ENCODE measurements at places on chromosomes 11 and 22.

DNA sequence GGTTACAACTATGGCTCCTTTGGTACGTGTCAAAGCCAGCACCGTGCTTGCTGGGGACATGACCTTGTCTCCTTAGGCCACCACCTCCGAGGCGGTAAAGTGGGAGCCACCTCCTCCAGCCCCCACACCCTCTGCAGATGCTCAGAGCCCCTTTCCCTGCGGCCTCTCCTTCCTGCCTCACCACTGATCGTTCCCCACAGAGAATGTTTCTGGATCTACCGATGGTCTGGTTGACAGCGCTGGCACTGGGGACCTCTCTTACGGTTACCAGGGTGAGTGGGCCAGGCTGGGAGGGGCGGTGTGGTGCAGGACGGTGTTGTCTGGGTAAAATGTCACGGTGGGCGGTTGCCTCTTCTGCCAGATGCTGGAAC lies 8.9 kb downstream of the SIDT2 start:
- DNase-seq = no peak

- no peak for DNase-seq
Measured at GRCh38 chr11:27718863-27719545, 18.7 kb upstream of the BDNF start.

DNA sequence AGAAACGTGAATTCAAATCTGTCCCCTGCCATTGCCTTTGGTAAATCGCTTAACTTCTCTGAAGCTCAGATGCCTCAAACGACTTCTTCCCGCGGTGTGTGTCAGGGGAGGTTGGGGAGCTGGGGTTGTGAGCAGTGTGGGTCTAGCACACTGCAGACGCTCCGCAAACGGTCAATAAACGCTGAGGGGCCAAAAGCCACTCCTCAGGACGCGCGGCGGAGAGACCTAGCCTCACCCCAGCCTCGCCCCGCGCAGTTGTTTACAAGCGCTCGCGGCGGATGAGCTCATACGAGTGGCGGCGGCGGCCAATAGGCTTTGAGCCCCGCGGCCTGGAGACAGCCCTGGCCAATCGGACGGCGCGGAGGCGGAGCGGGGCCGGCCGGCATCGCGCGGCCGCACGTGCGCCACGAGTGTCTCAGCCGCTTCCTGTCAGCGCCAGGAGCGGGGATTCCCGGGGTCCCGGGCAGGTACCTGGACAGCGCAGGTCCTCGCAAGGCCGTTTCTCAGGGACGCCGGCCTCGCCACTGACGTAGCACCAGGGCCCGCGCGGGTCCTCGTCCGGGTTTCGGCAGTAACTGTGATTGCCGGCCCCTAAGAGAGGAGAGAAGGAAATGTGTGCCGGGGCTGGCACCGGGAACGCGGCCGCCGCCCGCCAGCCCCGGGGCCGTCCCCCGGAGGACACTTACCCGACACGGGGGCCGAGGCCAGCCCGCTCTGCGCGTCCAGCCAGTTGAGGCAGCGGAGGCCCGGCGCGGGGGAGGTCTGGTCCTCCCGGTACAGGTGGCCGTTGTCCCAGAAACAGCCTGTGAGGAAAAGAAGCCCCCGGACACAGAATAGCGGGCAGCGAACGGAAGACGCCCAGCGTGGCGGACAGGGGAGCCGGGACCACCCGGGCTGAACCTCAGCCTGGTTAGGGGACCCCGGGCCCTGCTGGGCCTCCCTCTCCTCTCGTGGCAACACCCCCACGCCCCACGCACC lies 1.5 kb downstream of the PIK3IP1 start:
- DNase-seq = no peak

- no peak for DNase-seq
Measured at GRCh38 chr11:101907815-101908214, 7.0 kb upstream of the CEP126 start.

DNA sequence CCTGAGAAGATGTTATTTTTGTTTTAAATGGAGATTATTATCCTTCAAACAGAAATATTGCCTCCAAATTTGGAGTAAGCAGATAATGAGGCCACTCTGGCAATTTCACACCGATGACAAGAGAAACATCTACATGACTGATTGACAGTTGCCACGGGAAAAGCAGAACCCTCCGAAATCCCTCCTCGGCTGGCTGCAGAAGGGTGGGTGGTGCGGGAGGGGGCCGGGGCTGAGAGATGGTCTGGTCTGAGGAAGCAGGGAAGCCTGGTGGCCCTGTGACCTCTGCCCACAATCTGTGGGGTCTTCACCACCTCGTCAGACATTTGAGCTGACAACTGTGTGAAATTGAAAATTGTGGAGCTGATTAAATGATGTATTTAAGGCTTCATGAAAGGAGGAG lies 503.2 kb downstream of the MN1 start:
- DNase-seq = no peak

- no peak for DNase-seq
Measured at GRCh38 chr11:776263-776560, 1.1 kb downstream of the GATD1 start.

DNA sequence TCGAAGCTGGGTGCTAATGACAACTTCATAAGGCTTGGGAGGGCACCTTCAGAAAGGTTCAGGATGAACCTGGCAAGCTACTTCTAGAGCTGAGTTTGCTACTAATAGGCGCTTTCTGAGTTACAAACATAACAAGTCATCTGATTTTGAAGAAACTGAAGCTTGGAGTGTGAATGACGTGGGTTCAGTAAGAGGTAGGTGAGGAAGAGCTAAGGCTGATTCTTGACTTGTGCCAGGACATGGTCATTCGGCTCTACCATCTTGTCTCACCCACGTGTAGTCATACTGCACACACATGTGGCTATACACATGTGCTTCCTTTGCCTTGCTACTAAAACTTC lies 56.4 kb downstream of the SWAP70 start:
- no peak for DNase-seq

DNA sequence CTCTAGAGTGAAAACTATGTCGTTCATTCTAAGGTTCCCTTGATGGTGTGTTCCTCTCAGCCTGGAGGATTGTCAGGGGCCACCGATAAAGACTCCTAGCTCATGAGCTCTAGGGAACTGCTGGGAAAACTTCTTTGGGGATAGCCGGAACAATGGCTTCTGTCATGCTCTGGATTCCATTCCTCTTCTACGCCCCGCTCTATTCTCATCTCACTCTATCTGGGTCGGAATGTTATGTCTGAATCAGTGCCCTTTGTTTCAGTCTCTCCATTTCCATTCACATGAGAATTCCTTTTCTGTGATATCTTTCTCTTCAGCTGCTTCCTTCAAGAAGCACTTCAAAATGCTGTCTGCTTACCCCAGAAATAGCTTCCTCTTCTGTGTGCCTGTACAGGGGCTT lies 16.9 kb upstream of the SLCO2B1 start:
- no peak for DNase-seq

- no peak for DNase-seq
Measured at GRCh38 chr22:25448435-25449051, 115.9 kb upstream of the GRK3 start.

DNA sequence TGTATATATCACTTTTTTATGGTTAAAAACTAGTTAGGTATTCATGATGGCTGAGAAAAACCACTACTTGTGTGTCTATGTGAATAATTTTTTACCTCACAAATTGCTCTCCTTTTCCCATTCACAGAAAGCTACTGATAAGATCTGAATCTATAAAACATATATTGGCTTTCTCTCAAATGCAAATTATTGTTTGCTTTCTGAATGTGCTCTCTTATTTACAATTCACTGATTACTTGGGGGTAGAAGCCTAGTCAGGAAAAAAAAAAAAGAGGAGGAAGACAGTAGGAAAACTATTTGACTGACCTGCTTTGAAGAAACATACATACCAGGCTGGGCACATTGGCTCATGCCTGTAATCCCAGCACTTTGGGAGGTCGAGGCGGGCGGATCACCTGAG lies 20.5 kb downstream of the PGM2L1 start:
- DNase-seq = no peak

DNA sequence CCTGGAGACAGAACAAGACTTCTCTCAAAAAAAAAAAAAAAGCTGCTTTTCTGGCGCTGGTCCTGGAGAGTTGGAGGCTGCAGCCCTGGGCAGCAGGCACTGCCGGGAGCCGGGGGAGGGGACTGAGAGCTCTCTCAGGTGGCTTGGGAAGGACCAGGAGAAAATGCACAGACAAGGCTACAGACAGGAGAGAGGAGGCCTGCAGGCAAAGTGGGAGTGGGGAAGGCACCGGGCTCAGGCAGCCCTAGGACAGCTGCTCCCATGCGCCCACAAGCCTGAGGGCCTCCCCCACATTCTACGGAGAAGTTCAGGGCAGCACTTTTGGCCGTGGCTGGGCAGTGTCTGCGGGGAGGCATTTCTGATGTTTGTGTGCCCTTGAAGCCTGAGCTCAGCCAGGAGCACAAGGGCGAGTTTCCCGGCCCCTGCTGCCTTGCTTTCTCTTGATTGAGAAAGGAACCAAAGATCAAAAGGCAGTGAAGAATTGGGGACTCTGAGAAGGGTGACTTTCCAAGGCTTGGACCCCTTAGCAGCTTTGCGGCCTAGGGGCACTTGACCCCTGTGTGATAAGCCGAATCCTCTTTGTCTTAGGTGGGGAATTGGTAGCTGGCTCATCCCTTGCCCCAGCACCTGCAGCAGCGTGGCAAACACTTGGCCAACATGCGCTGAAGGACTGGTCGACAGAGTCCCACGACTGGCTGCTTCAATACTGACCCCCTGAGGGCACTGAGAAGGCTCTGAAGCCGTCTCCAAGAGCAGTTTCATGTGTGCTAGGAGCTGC lies 35.3 kb downstream of the PPM1F start:
- no peak for DNase-seq

All from AG04449 (cell line).